GM19239 (cell line): ENCODE measurements at places on chromosomes 1 and 21.

- no peak for DNase-seq
Measured at GRCh38 chr1:206050655-206051235, 2.2 kb upstream of the RHEX start.

- DNase-seq, result no peak
Measured at GRCh38 chr1:211378844-211379243, 52.2 kb downstream of the TRAF5 start.

DNA sequence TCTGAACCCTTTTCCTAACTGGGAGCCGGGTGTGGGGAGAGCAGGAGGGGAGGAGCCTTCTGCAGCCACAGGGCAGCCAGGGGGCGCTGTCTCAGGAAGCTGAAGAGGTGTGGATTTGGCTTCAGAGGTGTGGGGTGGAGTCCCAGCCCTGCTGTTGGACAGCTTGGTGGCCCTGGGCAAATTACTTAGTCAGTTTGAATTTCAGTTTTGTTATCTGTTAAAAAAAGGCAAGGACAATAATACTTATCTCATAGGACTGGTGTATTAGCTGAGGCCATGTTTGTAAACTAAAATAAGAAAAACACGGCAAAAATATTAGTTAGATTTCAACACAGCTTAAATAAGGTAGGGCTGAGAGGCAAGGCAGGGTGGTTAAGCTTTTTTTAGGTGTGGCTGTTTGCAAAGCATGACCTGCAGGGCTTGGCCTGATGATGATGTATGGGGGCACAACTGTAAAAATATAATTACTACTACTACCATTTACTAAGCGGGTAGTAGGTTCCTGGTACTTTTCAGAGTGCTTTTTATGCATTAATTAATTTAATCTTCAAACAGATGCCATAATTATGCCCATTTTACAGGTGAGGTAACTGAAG is 111.8 kb downstream of the PLXNA2 start:
- DNase-seq, result peak; percentile 50

DNA sequence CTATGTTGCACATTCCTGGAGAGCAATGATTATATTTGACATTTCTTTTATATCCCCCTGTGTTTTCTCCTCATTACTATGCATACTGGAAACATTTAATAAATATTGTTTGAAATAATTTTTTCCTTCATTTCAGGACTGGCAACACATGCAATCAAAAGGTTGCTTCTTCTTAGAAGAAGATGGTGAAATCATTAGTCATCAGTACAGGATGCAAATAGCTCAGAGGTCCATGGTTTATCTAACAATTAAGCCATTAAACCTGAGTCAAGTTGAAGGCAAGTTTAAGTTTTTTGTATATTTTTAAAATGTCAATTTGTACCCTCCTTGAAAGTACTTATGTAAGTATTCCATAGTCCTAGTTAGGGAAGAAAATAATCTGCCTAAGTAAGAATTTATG is 22.5 kb downstream of the EFCAB7 start:
- DNase-seq, result no peak
